ENCODE measurements at places on chromosomes 1 and 21. TPM values are rescaled to one million over a fixed set of nuclear protein-coding genes. Genes with fewer than 3 reads are reported as not detected.

DNA sequence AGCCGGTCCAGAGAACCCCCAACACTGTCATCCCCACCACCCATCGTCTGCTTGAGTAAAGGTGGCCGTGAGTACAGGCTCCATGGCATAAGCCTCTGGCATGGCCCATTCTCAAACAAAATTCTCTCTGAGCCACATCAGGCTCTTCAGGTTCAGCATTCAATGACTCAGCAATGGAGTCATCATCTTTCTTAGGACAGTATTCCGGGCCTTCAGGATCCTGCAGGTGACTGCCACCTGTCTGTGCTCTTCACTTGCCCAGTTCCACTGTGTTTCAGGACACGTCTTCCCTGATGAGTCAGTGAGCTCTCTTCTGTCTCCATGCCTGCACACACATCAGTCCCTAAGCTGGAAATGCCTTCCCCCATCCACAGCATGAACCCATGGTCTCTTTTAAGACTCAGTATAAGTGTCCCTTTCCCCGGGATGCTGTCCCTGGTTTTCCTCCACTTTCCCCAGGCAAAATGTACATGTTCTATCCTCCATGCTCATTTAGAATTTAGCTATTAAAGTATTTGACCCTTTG, 81.1 kb upstream of the FGGY start:
- DNase-seq, result no peak

- no peak for DNase-seq
Measured at GRCh38 chr1:33151116-33151515, 30.7 kb downstream of the TRIM62 start.

DNA sequence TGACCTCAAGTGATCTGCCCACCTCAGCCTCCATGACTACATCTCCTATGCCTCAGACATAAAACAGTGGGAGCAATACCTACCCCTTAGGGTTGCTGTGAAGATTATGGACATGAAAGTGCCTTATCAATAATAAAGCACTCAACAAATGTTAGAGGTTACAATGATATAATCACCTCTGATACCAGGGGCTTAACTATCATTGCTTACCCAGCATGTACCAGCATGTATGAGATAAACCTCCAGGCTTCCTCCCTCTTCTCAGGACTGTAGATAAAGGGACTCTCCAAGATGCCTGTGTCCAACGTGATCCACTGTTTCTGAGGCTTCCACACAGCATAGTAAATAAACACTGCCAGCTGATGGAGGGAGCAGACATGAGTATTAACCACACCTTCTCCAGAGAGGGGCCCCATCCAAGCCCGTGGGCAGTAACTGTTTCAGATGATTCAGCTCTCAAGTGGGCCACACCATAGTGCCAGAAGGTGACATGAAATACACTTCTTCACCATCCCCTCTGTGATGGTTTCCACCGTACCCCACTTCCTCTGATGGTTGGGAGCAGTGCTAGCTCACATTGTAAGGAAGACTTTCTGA, 26.2 kb downstream of the RHBDL2 start:
- no peak for DNase-seq

- DNase-seq, result no peak
Measured at GRCh38 chr1:225825607-225826007, 15.7 kb downstream of the EPHX1 start.

DNA sequence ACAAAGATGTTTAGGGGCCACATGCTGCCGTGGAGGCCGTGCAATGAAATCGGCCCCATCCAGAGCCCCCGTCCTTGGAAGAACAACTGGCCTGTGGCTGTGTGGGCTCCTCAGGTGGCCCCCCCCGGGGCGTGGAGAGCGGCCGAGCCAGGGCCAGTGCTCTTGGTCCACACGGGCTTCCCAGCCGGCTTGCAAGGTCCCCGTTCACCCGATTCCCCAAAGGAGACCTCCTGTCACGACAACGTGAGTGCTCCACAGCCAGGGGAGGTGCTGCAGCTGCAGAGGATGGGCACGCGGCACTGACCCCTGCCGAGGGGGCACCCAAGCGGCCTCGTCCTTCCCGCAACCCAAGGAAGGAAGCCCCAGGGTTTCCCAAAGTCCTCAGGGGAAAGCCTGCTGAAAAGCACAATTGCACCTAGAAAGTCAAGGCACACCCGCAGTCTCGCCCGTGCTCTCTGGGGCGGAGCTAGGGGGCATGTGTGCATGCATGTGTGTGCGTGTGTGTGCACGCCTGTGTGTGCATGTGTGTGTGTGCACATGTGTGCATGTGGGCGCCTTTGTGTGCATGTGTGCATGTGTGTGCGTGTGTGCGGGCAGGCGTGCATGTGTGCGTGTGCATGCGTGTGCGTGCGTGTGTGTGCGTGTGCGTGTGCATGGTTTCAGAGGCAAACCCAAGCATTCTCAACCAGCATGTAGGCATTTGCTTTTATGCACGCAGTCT, 48.2 kb downstream of the SLX9 start:
- DNase-seq, result peak; percentile 47

GRCh38 chr1:55981010-55981650, 598.2 kb downstream of the PLPP3 start:
- DNase-seq, result no peak

GRCh38 chr21:34604556-34604955, 10.4 kb downstream of the RCAN1 start:
- DNase-seq, result no peak

- DNase-seq, result no peak
Measured at GRCh38 chr1:222522105-222522915, 25.6 kb downstream of the HHIPL2 start.

DNA sequence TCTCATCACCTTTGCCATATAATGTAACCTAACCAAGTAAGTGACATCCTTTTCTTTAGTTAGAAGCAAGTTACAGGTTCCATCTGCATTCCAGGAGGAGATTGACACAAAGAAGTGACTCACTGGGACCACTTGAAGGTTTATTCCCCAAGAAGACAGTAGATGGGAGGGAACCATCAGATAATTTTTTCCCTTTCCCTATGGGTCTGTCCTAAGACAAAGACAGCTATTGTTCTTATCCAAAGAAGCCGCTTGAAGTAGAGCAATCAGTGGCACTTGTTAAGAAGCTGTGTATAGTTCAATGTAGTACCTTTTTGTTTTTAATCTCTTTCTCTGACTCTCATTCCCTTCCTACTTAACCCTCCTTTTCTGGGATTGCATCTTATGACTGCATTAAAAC, 139.9 kb upstream of the B3GALT2 start:
- DNase-seq, result no peak

- no peak for DNase-seq
Measured at GRCh38 chr1:246629030-246629429, 62.8 kb downstream of the CNST start.

GRCh38 chr1:117707371-117707770, 101.5 kb downstream of the TENT5C start:
- no peak for DNase-seq

DNA sequence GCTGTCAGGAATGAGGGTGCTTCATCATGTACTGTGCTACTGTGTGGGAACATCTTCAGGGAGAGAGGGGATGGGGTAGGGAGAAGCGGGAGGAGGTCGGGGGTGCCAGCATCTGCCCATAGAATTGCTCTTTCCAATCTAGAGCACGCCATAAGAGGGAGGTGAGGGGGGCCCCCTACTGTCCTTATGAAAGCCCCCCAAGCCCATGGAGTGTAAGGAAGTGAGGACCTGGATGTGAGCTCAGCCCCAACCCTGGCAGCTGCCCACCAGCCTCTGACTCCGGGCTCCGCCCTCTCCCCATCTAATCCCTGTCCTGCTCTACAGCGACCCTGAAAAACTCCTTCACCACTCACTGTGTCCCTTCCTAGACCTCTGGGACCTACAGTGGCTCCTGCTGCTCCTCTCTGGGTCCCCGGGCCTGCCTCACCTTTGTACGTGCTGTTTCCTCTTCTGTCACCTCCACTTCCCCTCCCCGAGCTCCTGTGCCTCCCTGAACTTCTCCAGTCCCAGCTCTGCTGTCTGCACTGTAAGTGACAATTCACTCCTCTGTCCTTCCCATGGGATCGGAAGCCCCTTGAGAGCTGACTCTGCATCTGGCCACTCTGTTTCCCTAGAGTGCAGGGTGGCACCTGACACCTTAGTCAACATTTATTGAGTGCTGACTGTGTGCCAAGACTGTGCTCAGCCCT, 269.4 kb downstream of the PTPRU start:
- DNase-seq, result no peak

GRCh38 chr1:42971841-42972291, 13.2 kb upstream of the SLC2A1 start:
- DNase-seq, result no peak

- no peak for DNase-seq
Measured at GRCh38 chr21:42094811-42095210, 23.7 kb downstream of the UMODL1 start.

DNA sequence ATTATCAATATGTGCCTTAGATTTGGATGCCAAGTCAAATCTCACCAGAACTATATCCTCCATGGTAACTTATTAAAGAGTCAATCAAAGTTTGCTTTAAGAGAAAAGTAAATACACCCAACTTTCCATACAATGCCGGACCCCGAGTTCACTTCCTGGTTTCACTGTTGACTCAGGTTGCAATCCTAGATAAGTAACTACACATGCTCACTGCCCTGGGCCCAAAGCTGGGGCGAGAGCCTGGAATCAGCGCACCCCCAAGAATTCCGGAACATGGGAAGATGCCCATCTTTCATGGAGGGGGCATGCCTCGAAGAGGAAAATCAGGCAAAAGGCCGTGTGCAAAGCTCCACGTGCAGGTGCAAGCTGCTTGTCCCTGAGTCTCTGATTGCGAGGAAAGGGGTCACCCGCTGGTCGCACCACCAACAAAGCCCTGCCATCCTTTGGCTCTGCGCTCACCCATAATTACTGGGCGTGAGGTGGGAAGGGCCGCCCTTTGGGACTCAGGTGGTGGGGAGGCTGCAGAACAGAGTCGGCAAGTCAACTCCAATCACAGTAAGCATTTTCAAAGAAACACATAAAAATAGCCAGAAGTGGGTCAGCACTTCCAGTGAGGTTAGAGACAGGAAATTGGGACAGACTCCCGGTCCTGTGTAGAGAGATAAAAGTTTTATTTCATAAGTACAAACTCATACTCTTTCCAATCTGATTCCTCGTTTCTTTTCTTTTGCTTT, 167.7 kb downstream of the TOMM20 start:
- DNase-seq, result peak; percentile 69

DNA sequence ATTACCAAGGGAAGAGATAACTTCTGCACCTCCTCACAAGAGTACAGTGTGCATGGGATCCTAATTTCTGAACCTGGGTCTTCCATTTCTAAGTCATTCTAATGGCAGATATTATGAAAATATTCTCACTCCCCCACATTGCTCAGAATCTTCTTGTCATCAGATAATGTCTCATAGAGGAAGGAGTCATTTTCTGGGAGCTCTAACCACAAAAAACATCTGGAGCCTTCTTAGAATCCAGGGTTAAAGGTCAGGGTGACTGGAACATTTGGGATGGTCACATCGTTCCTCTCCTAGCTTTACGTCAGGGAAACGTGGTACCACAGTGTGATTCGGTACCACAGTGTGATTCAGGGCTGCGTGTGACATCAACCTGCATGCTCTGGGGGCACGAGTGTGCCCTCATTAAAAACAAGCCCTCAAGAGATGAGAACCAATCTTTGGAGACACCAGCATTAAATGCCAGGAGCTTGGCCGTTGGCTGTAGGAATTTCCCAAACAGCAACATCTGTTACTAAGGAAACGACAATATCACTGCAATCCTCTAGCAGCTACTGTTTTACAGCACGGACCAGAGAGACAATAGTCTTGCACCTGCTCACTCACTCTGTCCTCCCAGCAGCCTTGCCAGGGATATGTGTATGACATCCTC, 179.1 kb downstream of the PSMG1 start:
- no peak for DNase-seq

GRCh38 chr1:232339073-232339472, 290.9 kb downstream of the SIPA1L2 start:
- DNase-seq, result no peak

DNA sequence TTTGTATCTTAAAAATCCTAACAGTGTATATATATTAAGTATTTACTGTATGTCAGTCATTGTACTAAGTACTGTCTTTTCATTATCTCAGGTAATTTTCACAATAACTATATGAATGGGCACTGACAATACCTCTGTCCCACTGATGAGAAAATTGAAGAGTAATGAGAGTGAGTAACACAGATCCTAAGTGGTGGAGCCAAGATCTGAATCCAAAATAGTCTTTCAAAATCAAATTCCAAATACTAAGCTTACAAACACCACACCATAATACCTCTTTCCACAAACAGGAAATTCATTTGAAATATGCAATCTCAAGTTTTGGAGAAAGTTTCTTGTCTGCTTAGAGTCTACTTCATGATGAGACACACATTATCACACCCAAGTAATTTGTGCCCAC, 105.9 kb upstream of the EDEM3 start:
- DNase-seq, result no peak

DNA sequence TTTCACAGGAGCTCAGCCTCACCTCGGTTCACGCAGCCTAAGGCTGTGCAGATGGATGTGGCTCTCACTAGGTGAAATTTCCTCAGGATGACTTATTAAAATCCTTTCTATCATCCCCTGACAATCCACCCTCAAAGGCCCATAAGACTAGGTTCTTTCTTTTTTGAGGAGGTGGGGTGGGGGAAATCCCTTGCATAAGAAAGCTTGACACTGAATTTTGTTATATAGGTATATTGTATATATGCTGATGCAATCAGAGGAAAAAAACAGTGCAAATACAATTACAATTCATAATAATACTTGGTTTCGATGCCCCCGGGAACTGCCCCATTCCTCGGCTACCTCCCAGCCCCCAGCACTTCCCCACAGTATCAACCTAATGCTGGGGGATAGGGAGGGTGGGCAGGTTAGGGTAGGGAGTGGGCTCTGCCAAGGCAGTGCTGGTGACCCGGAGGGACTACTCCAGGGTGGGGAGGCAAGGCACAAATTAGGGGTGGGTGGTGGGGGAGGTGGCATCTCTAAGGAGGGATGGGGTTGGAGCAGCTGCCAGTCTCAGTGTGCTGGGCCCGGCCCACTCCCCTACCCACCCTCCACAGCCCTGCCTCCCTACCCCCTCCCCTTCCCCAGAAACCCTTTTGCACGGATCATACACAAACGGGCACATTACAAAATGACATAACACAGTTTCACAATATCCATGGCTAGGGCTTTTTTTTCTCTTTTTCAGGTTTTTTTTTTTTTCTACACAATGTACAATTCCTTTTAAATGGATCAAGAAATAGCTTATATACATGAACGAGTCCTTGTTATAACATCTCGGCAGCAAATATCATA, 30.9 kb downstream of the SLC27A3 start:
- no peak for DNase-seq

DNA sequence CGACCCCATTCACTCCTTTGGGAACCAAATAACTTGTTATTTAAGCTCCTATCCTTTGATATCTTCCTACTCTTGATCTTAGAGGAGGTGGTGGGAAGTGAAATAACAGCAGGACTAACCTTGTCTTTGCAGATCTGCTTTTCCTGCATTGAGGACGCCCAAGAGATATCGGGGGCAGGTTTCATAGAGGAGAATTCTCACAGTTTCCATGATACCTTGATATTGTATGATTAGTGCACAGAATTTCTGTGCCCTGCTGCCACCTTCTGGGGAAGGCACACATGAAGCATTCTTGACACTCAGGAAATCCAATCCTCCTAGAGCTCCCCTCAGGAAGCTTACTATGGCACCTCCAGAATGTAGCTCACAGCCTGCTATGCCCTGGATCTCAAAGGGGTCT, 1.6 kb downstream of the CD1B start:
- DNase-seq, result peak; percentile 52

GRCh38 chr1:109756848-109757521, 6.7 kb downstream of the EPS8L3 start:
- DNase-seq, result no peak

Gene TMPRSS3
- not detected for polyA plus RNA-seq

Gene SLAMF1
- 0.18 TPM for polyA plus RNA-seq
